ENCODE measurements at places on chromosomes 6 and 20.

GRCh38 chr20:37997516-37997915 lies 35.7 kb downstream of the TTI1 start:
- no peak for DNase-seq

DNA sequence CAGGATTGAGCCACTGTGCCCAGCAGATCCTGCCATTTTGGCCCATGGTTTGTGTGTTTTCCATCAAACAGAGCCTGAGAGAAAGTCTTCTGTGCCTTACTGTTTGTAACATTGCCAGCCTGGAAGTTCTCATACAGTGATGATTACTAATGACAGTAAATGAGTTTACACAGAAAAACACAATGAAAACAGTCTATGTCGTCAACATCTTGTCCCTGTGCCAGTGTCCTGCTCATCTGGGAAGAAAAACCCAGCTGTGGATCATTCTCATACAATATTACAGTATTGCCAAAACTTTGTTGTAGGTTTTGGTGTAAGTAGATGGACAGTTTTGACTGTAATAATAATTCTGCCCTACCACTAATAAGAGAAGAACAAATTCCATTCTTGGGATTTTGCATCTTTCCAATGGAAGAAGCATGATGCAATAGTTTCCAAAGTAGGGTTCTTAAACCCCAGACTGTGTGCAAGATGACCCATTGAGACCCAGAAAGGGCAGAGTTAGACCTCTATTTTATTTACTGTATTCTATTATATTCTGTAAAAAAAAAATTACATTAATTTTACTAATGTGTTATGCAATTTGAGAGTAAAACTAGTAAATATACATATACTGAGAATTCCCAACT lies 135.0 kb upstream of the JARID2 start:
- no peak for DNase-seq

DNA sequence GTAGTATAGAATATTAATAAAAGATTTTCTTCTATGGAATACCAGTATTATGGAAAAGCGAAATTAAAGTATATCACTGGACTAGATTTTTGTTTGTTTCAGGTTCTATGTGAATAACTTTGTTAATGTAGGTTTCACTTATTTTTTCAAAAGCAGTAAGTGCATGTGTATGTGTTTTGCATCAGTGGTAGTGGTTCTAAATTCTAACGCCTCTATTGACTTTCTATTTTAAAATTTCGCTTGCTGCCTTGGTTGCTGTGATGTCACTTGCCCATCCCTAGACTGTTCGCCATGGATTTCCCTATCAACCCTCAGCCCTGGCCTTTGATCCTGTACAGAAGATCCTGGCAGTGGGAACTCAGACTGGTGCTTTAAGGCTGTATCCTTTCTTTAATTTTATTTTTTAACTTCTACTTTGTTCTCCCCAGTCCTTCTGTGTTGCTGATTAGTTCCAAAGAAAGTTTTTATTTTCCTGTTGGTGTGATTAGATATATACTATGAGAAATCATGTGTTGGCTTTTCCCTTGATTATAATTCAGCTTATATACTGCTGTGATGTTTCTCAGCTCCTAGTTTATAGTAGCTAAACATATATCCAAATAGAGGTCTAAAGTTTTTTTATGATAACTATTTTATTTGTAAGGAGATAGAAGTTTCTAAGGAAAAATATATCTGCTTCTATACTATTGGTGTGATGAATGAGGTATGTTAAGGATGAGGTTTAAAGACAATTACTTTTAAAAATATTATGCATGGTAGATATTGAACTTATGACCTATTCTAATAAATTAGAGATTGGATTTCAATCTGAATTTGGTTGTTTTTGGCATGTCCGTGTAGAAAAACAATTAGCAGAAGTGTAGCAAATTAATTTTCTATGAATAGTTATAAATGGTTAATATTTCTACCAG lies 1.7 kb downstream of the STXBP5 start:
- no peak for DNase-seq

DNA sequence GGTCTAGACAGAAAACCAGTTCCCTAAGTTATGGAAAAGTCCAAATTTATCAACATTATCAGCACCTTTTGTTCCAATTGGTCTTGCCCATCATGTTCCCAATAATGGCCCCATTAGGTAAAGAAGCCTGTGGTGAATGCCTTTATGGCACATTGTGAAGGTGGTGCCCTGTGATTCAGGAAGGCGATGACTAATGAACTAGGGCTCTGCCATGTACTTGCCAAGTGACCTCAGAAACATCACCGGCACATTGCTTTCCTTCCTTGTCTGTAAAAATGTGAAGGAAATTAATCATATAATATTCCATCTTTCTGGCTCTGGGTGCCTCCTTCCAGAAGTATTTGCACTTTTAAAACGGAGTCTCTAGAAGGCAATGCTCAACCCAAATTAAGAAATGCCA lies 132.3 kb downstream of the UNC5CL start:
- DNase-seq: no peak

- no peak for DNase-seq
Observed at GRCh38 chr6:159646116-159646515, 46.9 kb downstream of the SOD2 start.

All from H9 (cell line).